ELR (cell line): ENCODE measurements at places on chromosomes 2 and 18.
A peak's percentile ranks its signal among the peaks of the same experiment; 100 is the strongest.

DNA sequence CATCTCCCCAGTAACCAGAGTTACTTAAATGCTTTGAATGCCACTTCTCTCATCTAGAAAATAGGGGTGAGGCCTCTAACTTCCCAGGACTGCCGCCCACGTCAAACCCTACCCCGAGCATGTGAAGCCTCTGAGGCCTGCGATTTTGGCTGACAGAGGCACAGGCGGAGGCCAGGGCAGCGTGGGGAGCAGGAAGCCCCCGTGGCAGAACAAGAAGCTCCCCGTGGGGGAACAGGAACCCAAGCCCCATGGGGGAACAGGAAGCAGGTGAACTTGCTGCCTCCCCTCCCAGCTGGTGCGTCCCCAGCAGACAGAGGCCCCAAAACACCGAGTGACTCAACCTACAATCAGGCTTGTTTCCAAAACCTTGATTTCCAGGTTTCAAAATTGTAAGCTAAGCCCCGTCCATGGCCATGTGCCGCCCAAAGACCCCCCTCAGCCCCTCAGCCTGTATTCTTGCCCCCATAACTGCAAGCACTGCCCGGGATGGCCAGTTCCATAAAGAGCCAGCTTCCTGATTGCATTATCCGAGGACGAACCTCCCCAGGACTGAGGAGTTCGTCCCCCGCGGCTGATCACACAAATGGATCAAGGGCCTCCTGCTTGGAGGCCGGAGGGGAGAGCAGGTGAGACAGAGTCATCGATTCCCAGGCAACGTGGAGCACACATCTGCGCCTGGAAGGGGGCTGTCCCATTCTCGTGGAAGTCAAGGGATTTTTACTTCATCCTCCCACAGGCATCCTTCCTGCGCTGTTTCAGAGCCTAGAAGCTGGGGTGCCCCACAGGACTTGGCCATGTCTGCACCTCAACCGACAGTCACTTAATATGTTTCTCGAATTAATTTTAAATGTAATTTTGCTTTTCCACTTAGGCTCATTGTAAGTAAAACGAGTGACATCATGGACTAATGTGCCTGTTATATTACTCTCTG is 36.3 kb upstream of the CTDP1 start:
- no peak for DNase-seq

DNA sequence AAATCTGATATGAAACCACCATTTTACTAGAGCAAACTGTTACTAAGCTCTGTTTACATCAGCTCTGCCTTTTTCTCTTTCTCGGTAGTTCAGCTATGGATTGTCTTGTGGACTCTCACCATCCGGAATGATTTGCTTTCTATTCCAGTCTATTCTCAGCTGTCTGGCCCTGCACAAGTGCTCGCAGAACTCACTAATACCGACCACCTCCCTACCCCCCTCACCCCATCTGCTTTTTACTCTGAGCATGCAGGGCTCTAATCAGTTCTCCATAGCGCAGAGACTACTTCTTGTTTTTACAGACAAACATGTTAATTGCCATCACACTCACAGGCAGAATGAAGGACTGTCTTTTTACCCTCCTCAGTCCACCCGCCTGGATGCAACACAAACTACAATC is 180.7 kb upstream of the POU3F3 start:
- no peak for DNase-seq

DNA sequence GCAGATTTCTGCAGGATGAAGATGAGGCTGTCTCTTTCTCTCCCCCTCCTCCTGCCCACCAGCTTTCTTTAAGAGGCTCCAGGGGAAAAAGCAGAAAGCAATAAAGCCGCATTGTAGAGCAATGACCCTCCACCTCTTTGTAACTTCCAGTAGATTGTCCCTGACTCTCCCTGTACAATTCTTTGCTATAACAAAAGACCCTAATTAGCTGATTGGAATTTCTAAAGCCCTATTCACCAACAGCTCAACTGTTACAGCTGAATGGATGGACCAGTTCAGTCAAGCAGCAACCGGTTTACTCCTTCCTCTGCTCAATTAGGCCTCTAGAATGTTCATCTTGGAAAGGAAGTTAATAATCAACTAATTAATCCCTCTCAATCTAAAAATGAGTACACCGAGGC is 301.0 kb downstream of the STK39 start:
- no peak for DNase-seq

GRCh38 chr2:218734190-218734975 is 23.7 kb downstream of the TTLL4 start:
- DNase-seq: peak; percentile 53

- no peak for DNase-seq
Measured at GRCh38 chr2:232538671-232539070, 821 bp upstream of the CHRNG start.

- DNase-seq: no peak
Measured at GRCh38 chr2:214629875-214630274, 179.6 kb downstream of the BARD1 start.

DNA sequence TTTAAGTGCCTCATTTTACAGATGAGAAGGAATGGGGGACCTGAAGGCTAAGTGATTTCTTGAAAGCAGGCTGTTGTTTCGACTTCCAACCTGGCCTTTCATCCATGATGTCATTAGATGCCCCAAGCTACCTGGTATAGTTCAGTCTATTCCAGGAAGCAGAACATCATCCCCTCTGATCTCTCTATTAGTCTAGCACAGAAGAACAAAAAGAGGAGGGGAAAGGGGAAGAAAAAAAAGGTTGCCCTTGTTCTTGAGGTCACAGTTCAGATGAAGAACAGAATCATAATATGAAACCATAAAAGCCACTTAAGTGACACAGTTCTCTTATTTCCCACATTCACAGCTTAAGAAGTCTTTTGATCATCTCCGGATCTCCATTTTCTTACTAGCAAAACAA is 386.2 kb upstream of the HNRNPA3 start:
- no peak for DNase-seq

GRCh38 chr2:240642061-240642805 is 17.0 kb downstream of the GPR35 start:
- no peak for DNase-seq
